ENCODE measurements at places on chromosomes 7 and 10.

DNA sequence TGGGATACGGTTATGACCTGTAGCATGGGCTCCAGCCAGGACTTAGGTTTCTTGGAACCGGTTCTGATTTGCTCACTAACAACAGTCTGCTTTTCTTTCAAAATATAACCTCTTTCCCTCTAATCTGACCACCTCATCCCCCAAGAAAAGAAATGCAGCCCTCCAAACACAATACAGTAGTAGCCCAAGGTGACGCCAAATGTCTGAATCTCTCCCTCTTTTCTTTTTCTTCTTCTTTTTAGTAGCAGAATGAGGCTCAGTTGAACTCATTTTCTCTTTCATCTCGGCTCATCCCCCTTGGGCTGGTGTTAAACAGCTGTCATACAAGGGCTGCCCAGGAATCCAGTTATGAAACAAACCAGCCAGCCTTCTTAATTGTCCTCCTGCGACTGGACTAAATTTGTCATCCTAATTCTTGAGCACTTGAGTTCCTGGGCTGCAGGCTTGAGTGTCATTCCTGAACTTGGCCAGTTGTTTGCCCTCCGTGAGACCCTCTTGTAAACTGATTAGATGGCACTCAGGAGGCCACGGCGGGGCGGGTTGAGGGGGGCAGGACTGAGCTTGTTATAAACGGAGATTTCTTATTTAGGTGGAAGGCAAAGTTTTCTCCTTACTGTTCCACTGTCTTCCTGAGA lies 94.8 kb downstream of the SORCS3 start:
- no peak for DNase-seq

- no peak for DNase-seq
Observed at GRCh38 chr7:111074748-111075146, 16.2 kb upstream of the LRRN3 start.

- DNase-seq: no peak
Observed at GRCh38 chr7:90216080-90216674, 4.6 kb downstream of the STEAP2 start.

DNA sequence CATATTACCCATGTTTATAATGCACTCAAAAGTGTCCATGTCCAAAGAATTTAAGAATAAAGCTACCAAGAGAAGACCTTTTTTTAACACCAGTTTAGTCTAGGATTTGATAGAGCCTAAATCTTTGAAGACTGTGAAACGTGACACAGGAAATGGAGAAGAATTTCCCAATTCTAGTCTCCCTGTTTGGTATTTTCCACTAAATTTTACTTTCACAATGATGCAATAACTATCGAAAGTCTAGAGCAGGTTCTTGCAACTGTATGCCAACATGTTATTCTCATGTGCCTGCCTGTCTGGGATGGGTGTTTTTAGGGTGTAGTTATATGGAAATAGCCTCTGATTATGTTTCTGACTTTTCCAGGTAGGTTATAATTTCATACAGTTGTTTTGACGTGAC lies 6.9 kb upstream of the MXI1 start:
- DNase-seq: peak; percentile 88

- peak; percentile 20 for DNase-seq
Observed at GRCh38 chr10:49512121-49512809, 26.7 kb downstream of the ERCC6 start.

DNA sequence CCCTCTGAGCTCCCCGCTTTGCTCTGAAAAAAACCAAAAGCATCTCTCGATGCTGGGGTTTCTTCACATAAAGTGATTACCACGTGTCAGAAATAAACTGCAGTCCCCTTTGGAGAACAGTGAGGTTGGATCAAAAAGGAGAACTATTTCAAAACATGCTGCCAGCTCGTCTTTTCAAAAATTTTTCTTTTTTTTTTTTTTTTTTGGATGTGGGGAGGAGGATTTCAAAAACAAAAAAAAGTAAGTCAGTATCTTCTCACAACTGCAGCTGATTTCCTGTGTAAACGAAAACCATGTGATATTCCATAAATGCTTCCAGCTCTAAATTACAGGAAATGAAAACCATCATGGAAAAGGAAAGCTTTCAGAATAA lies 155.0 kb upstream of the LYZL2 start:
- peak; percentile 62 for DNase-seq

DNA sequence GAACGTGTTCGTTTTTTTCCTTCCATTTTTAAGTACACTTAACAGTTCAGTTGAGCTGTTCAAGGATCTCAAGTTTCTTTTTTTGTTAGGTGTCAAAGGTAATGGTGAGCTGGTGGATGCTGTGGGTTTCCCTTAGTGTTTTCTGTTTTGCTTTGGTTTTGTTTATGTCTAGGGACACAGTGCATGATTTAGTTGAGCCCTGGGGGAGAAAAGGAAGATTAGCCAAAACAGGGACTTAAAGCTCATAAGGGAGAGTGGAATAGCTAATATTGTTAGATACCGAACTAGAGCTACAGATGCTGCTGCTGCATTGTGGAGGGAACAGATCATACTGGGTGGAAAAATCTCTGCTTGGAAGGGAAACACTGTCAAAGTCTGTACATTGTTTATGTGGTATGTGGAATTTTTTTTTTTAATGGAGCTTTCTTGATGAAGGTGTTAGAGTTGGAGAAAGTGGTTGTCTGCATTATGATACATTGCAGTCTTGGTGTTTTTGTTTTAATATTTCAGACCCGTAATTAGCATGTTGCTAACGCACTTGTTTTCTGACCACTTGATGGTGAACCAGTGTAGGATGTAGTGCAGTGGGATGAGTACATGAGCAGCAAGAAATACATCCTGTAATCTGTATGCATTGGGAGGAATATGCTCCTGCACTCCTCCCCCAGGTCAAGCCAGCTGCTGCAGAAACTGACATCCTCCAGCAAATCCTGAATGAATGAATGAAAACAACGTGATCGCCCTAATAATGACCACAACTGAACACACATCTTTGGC lies 2.1 kb downstream of the GLCCI1 start:
- no peak for DNase-seq

- no peak for DNase-seq
Observed at GRCh38 chr7:83808982-83809381, 160.0 kb upstream of the SEMA3E start.

- no peak for DNase-seq
Observed at GRCh38 chr7:38563741-38564140, 67.4 kb downstream of the AMPH start.

GRCh38 chr10:71255808-71256660 lies 43.7 kb downstream of the UNC5B start:
- DNase-seq: no peak

- no peak for DNase-seq
Observed at GRCh38 chr10:72061491-72061890, 26.9 kb downstream of the SPOCK2 start.

DNA sequence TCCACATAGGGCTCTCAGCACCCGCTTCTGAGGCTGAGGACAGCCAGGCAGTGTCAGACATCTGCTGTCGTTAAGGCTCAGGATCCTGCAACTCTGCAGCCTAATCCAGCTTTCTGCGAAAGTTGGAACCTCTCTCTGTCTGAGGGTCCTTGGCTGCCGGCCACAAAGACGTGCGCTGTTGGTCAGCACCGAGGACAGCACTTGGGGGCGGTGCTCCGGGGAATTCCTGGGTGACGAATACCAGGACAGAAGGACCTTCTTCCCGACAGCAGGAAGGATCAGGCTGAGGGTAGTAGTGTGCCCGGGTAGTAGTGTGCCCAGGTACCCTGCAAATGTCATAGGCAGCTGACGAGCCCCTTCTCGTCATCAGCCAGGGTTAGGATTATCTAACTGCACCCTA lies 16.0 kb upstream of the RASGEF1A start:
- no peak for DNase-seq

DNA sequence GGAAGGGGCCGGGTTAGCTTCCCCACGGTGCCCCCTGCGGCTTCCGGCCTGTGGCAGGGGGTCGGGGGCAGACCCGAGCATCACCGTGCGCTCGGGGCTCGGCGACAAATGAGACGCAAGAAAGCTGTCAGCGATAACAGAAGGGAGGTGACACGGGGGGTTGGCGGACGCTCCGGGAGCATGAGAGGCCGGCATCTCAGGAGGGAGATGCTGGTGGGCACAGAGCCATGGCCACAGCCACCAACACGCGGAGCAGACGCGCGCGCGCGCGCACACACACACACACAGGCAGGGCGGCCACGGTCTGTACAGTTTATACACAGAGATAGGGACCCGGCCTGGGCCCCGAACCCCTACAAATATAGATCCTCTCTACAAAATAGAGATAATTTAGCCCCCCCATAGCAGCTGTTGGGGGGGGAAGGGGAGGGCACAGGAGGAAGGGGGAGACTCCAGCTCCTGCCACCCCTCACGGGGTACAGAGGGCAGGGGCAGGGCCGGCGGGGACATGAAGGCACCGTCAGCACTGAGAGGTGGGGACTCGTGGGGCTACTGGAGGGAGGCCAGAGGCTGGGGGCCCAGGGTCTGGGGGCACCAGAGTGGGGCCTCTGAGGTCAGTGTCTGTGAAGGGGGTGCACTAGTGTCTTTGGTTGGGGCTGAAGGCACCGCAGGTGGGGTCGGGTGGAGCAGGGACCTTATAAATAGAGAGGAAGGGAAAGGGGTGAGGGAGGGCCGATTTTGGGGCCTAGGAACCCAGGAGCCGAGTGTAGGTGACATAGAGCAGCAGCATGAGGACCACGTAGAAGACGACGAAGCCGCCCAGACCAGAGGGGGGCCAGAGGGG lies 884 bp upstream of the SAP25 start:
- no peak for DNase-seq

- no peak for DNase-seq
Observed at GRCh38 chr10:132107186-132107948, 41.6 kb downstream of the JAKMIP3 start.

Measured in MV-4-11 (cell line).